ENCODE measurements at places on chromosomes 12 and 14.

- DNase-seq = no peak
Measured at GRCh38 chr12:44875417-44875953, 630 bp downstream of the NELL2 start.

GRCh38 chr12:21759737-21760136, 14.8 kb downstream of the KCNJ8 start:
- no peak for DNase-seq

DNA sequence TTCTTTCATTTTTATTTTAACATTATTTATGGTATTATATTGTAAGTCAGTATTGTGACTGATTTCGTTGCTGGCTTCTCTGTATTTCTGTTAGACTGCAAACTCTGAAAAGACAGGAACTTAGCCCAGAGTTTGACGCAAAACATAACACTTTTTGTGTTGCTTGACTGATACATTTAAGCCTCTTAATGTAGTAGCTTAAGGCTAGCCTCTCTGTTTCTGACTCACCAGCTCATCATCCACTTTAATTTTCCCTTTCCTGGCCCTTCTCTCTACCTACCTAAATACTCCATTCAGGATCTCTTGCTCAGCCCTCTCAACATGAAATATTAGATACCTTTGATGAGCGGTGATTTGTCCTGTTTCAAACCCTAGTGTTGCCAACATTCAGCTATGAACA, 420.6 kb downstream of the LRFN5 start:
- peak; percentile 1 for DNase-seq

GRCh38 chr12:55757701-55758100, 14.8 kb downstream of the GDF11 start:
- no peak for DNase-seq

- DNase-seq = no peak
Measured at GRCh38 chr14:66395300-66395699, 90.9 kb upstream of the CCDC196 start.

- no peak for DNase-seq
Measured at GRCh38 chr12:51011955-51012354, 14.2 kb downstream of the SLC11A2 start.

GRCh38 chr14:100587086-100587762, at the start of gene BEGAIN:
TSS of gene BEGAIN (minus strand) at chr14:100587417. CDS start at chr14:100587290, 127 bp downstream.
- no peak for DNase-seq

DNA sequence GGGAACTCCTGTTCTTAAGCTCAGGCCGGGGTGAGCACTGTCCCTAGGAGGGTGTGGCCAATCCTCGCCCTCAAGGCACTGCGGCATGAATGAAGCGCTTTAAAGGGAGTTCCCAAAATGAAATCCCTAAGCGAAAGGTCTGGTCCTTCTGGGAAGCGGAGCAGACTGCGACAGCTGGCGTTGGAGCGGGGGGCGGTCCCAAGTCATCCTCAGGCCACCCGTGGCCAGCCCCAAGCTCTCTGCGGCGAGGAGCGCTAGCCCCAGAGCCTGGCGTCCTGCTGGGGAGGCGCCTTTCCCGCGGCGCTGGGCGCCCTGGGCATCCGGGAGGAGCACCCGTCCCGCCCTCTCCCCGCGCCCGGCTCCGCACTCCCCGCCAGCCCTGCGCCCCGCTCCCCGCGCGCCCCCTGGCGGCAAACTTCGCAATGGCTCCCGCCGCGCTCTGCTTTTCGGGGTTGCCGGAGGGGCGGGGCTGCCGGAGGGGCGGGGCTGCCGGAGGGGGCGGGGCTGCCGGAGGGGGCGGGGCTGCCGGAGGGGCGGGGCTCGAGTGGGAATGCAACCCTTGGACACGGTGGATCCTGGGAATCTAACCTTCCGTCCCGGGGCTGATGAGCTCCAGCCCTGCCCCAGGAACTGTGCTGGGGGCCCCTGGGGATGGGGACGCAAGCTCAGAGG, 25.4 kb downstream of the ZBTB42 start:
- peak; percentile 97 for DNase-seq

DNA sequence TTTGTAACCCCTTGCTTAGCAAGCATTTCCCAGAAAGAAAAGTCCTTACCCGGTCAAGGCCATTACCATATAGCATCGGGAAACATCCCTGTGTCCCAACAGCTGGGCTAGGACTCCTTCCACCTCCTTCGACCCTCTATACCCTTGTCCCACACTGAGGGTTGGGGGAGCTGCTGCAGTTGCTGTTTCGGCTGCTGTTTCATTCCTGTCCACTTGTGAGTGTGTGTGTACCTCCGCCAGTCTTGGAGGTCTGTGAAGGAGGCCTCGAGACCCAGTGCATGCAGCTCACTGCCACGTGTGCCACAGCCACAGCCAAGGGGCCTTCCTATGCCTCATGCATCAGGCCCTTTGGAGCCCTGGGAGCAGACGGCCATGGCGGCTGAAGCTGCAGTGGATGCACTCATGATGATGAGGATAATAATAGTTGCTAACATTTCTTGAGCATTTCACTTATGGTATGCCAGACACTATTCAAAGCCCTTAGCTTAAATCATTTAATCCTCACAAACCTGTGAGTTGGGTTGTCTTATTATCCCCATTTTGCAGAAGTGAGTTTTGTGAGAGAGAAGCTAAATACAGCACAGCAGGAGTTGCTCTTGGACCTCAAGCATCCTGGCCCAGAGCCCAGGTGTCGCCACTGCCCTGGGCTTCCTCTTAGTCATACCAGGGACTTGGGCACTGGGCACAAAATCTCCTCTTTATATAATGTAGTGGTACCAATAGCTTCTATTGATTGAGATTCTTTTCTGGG, 156.5 kb downstream of the PRKCH start:
- DNase-seq = no peak

- DNase-seq = no peak
Measured at GRCh38 chr14:81303258-81303935, 82.6 kb upstream of the GTF2A1 start.

GRCh38 chr12:107241411-107241810, 148.1 kb upstream of the CRY1 start:
- no peak for DNase-seq

- DNase-seq = no peak
Measured at GRCh38 chr12:110689281-110690126, 589 bp upstream of the HVCN1 start.

DNA sequence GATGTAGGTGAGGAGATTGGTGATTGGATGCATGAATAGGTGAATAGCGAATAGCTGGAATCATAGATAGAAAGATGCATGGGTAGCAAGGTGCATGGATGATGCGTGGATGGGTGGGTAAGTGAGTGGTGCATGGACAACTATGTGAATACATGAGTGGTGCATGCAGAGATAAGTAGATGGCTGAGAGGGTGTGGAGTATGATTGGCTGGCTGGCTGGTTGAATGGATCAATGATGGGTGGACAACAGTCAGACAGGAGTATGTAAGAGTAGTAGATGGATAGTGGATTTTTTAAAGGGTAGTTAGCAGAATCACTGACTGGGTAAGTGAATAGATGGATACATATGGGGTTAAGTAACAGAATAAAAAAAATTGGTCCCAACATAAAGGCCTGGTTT, 33.9 kb downstream of the SERPINA3 start:
- no peak for DNase-seq

GRCh38 chr14:60206837-60207533, 41.8 kb upstream of the DHRS7 start:
- DNase-seq = no peak

DNA sequence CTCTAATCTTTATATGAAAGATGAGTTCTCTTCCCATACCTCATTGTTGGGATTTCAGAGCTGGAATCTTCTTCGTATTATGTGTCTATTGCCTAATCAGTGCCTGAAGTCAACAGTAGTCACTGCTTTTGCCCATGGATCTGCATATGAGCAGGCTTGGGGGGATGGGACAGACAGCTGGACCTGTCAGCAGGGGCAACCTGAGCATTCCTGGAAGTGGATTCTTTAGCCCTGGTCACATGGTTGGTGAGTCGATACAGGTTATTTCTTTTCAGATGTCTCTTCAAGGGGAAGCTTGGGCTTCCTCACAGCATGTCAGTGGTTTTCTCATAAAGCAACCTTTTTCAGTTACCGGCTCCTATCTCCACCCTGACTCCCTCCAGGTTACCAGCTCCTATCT, 97.3 kb upstream of the RBM19 start:
- no peak for DNase-seq

- DNase-seq = no peak
Measured at GRCh38 chr14:60863249-60863648, 117.6 kb downstream of the TRMT5 start.

GRCh38 chr12:76075448-76075847, 9.0 kb downstream of the NAP1L1 start:
- no peak for DNase-seq

- no peak for DNase-seq
Measured at GRCh38 chr12:52913431-52913821, 8.6 kb upstream of the KRT8 start.

GRCh38 chr12:27255806-27256205, 11.7 kb downstream of the STK38L start:
- no peak for DNase-seq

DNA sequence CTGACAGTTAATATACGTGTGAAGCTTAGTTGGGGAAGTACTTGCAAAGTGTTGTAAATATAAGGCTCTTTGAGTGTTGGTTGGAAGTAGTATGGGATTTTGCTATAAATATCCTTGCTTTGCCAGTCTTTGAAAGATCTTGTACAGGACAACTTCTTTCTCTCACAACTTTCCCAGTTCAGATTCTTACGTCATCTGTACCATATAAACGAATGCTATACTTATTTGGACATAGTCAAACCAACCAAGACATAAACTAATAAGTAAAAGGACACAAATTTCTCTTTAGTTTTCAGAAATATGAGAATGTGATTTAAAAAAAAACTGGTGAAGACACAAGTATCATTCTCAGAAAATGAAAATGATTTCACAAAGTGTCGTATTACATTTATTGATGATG, 153.1 kb upstream of the NPAS3 start:
- no peak for DNase-seq

GRCh38 chr12:124808272-124808671, 55.4 kb downstream of the SCARB1 start:
- no peak for DNase-seq

- DNase-seq = no peak
Measured at GRCh38 chr12:15427913-15428312, 105.6 kb downstream of the PTPRO start.

GRCh38 chr12:91866566-91866965, 279.1 kb downstream of the BTG1 start:
- no peak for DNase-seq

DNA sequence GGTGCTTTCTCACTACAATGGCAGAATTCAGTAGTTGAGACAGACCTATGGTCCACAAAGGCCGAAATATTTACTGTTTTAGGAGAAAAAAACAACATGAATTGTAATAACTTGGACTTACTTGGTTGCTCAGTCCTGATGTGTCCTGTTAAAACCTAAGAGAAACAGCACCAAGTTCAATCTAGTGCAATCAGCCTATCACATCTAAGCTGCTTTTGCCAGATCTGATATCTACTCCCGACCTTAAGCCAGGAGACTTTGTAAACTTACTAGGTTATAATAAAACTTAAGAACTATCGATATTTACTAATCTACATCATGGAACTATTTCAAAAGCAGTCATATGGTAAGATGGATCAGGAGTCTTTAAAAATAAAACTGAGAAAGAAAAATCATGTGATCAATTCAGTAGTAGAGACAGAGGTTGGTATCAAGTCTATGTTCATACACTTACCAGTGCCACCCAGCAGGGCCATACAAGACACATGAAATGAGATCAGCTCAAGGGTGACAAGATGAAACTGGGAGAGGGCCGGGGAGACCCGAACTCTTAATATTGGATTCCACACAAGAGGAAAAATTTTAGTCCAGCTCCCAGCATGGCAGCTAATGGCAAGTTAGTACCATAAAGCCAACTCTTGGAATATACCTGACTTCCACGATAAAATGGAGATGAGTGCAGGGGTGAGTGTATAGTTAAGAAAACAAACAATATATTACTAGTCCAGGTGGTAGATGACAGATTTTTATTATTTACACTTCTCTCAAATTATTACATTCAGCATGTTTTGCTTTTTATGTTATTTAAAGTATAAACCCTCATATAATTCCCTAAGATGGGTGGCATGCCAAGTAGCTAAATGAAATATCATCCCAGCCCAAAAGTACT, 27.5 kb downstream of the NUDT4 start:
- no peak for DNase-seq

DNA sequence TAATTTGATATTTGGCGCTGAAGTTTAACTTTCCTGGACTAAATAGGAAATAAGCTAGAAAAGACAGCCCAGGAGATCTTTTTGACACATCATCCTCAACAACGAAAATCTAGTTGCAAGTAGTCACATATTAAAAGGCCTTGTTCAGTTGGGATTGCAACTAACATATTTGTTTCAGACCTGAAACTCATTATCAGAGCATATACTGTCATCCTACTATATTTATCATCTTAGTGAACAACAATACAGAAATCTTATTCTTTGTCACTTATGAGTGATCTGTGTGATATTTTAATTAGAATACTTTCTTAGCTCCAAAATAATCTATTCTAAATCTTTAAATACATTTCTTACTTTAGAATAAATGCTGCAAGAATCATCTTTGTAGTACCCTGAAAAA, 72.1 kb downstream of the ELK3 start:
- no peak for DNase-seq

- DNase-seq = no peak
Measured at GRCh38 chr14:66398437-66398836, 87.7 kb upstream of the CCDC196 start.

- no peak for DNase-seq
Measured at GRCh38 chr12:53596920-53597363, 29.2 kb downstream of the ATF7 start.

DNA sequence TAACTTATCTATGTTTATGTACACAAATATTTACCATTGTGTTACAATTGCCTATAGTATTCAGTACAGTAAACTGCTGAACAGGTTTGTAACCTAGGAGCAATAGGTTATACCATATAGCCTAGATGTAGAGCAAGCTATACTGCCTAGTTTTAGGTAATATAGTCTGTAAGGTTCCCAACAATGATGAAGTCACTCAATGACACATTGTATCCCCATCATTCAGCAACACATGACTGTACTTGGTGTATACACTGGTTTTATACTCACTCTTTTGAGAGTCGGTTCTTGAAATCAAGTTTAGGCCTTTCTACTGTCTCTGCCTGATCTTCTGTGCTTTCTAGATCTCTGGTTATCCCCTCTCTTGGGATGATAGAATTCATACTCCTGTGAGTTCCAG, 5.5 kb downstream of the RNASE1 start:
- no peak for DNase-seq

- no peak for DNase-seq
Measured at GRCh38 chr12:112686373-112686772, 105.2 kb upstream of the RPH3A start.

- no peak for DNase-seq
Measured at GRCh38 chr14:69620981-69621380, 9.6 kb downstream of the SUSD6 start.

- no peak for DNase-seq
Measured at GRCh38 chr12:32257695-32258496, 141.5 kb upstream of the FGD4 start.

- no peak for DNase-seq
Measured at GRCh38 chr12:110012137-110012536, 12.9 kb downstream of the ANKRD13A start.

GRCh38 chr14:68964300-68965093, 14.6 kb downstream of the ACTN1 start:
- no peak for DNase-seq

GRCh38 chr14:64478634-64479250, 13.4 kb downstream of the AKAP5 start:
- DNase-seq = peak; percentile 29

Measured in COLO829 (cell line).